Nephron progenitor cell (in vitro differentiated cells): ENCODE measurements at places on chromosomes 2 and 18.
A peak's percentile ranks its signal among the peaks of the same experiment; 100 is the strongest.

DNA sequence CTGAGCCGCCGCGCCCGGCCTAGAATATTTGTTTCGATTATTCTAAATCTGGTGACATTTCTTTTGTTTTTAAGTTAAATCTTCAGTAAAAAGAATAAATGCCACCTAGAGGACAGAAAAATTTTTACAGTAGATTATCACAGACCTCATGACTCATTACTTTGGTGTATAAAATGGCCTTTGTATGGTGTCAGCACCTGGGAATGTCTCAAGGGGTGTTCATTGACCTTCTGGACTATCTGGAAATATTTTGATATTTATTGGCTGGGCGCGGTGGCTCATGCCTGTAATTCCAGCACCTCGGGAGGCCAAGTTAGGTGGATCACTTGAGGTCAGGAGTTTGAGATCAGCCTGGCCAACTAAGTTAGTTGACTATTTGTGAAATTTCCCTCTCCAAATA lies 30.3 kb upstream of the SLC30A6 start:
- peaks cover 51% of the 10 kb centered on the region for H3K36me3 ChIP-seq
- no peak for DNase-seq
- no peaks in the 10 kb centered on the region for H3K27me3 ChIP-seq

GRCh38 chr2:204657024-204657423 lies 111.7 kb downstream of the PARD3B start:
- peaks cover 4% of the 10 kb centered on the region for H3K36me3 ChIP-seq
- H3K27ac ChIP-seq, result no peak overlapping the region
- no peak overlapping the region for H3K4me3 ChIP-seq

GRCh38 chr2:111139637-111140317 lies 19.1 kb downstream of the BCL2L11 start:
- H3K36me3 ChIP-seq, result peaks cover 75% of the 10 kb centered on the region
- H3K4me3 ChIP-seq, result no peak overlapping the region
- no peaks in the 10 kb centered on the region for H3K27me3 ChIP-seq
- no peak for DNase-seq

DNA sequence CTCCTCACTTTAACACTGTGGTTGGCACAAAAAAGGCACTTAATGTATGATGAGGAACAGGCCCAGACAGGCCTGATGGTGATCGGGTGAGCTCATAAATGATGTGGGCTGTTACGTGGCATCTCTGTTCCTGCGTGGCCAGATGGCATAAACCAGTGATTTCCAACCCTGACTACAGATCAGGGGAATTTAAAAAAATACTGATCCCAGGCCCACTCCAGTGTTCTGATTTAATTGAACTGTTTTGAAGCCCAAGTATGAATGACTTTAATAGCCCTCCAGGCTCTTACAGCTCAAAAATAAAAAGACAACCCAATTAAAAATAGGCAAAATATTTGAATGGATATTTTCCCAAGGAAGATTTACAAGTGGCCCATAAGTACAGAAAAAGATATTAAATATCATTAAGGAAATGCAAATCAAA lies 48.2 kb downstream of the LIPG start:
- no peak overlapping the region for H3K4me3 ChIP-seq
- no peak for DNase-seq
- peaks cover 54% of the 10 kb centered on the region for H3K4me1 ChIP-seq

DNA sequence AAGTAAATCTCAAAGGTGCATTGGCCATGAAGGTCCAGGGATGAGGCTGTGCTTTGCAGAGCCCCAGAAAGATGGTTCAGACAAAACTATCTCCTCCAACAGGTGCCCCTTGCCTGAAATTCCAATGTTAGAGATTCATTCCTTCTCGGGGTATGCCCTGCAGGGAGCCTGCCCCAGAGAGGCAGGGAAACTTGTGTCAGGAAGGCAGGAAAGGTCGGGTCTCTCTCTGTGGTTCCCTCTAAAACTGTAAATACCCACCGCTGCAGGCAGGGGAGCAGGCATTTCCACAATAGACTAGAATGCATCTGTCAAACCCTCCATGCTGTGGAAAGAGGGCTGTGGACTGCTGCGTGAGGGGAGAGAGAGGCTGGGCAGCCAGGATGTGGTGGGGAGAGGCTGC lies 207.8 kb upstream of the SMAD2 start:
- DNase-seq, result no peak
- H3K4me1 ChIP-seq, result peaks cover 70% of the 10 kb centered on the region
- H3K27me3 ChIP-seq, result peaks cover 84% of the 10 kb centered on the region
- H3K4me3 ChIP-seq, result peak overlapping the region; percentile 84
- H3K27ac ChIP-seq, result no peak overlapping the region

DNA sequence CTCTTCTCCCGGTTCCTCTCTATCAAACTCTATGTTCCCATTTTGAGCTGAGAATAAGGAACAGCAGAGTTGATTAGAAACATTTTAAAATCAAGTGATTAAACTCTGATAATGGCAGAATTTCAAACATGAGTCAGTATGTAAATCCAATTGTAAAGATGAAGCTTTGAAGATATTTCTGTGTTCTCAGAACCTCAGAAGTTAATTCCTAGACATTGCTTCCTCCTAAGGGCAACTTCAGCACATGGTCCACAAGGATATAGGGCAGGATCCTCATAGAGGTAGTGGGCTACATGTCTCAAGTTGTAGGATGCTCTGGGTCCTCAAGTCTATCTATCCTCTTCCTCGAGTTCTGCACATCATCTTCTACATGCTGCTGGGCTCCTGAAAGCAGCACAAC lies 46.3 kb downstream of the QPCT start:
- H3K27me3 ChIP-seq, result peaks cover 3% of the 10 kb centered on the region
- no peak overlapping the region for H3K4me3 ChIP-seq
- peak overlapping the region; percentile 82 for H3K27ac ChIP-seq

- H3K4me1 ChIP-seq, result peaks cover 53% of the 10 kb centered on the region
- no peak overlapping the region for H3K4me3 ChIP-seq
- H3K27me3 ChIP-seq, result peaks cover 2% of the 10 kb centered on the region
- DNase-seq, result peak; percentile 77
- no peak overlapping the region for H3K27ac ChIP-seq
Measured at GRCh38 chr2:15588329-15588919, 3.2 kb upstream of the DDX1 start.

DNA sequence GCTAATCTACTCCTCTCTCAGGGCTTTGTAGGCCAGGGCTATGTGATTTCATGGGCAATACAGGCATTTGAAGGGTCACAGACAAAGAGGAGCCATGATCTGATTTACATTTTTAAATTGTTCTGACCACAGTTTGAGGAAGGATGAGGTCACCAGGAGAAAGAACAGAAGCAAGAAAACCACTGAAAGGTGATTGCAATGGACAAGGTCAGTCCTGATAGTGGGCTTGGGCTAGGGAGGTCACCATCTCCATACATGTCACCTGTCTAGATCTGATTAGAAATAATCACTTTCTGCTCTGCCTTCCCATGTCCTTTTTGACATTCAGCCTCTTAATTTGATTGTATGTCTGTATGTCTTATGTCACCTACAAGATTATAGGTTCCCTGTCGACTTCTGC lies 248.9 kb upstream of the CWC22 start:
- no peak for DNase-seq
- no peak overlapping the region for H3K27ac ChIP-seq
- H3K36me3 ChIP-seq, result no peaks in the 10 kb centered on the region
- H3K4me1 ChIP-seq, result no peaks in the 10 kb centered on the region
- no peaks in the 10 kb centered on the region for H3K27me3 ChIP-seq

DNA sequence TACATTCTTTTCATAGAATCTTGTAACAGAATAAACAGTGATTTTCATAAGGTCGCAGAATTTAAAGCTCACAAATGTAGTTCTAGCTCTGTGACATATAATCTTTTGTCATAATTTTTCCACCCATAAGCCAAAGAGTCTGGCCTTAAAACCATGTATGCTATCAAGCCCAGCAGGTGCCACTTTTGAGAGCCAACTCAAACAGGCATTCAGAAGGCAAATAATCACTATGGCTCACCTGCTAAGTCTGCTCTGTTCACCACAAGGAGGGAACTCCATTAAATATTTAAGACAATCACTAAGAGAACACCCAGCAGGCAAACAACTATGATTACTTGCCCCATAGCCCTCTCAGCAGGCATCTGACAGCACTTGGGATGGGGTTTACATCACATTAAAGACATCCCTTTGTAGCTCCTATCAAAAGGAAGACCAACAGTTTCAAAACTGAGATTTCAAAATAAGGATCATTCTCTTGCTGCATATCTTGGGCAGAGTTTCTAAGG lies 241.6 kb downstream of the PDE11A start:
- H3K27ac ChIP-seq, result no peak overlapping the region
- no peaks in the 10 kb centered on the region for H3K4me1 ChIP-seq
- peaks cover 3% of the 10 kb centered on the region for H3K27me3 ChIP-seq
- no peak overlapping the region for H3K4me3 ChIP-seq
- peaks cover 3% of the 10 kb centered on the region for H3K36me3 ChIP-seq

GRCh38 chr18:74316257-74317170 lies 875 bp downstream of the C18orf63 start:
- no peaks in the 10 kb centered on the region for H3K4me1 ChIP-seq
- no peak for DNase-seq
- H3K27ac ChIP-seq, result no peak overlapping the region
- no peak overlapping the region for H3K4me3 ChIP-seq

DNA sequence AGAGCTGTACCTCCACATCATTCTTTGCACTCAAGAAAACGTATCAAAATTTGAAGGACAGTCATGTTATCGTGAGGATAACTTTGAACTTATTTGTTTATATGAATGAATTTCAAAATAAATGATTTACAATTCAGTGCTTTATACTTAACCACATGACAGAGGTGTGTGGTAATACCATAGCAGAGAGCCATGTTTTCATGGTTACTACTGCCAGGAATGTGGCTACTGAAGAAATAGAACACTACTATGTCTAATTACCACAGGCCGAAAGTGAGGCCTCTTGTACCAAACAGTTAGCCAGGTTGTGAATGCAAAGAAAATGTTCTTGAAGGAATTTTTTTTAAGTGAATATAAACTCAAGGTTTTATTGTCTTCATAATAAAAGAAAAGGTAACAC lies 49.2 kb downstream of the AAK1 start:
- peak overlapping the region; percentile 84 for H3K27ac ChIP-seq
- H3K27me3 ChIP-seq, result no peaks in the 10 kb centered on the region
- H3K4me1 ChIP-seq, result no peaks in the 10 kb centered on the region
- no peaks in the 10 kb centered on the region for H3K36me3 ChIP-seq

DNA sequence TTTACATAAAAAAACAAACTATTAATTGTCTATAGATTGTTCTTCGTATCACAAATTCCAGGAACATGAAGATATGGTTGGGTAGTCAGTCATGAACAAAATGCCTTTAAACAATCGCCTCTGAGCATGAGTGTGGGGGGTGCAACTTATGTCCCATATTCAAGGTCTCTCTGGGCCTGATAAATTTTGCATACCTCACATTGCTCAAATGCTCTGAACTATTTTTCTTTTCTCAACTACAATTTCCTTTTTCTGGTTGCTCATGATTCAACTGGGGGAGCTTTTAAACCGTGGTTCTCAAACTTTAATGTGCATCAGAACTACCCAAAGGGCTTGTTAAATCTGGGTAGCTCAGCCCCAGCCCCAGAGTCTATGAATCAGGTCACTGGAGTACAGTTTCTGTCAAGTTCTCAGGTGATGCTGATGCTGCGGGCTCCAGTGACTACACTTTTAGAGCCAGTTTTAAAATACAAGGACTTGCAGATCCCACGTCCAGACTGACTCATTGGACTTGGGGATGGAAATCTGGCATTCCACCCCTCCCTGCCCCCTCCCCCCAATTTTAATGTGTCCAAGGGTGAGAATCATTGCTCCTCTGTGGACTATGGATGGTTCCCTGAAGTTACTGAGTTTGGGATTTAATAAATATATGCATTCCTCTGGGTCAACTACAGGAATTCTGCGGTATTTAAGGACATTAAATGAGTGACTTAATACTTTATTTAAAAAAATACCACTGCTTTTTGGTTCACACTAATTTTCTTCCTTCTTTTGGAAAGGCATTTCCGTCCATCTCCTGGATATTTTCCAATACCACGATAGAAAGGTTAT lies 1.5 kb upstream of the GPD2 start:
- DNase-seq, result no peak
- peaks cover 58% of the 10 kb centered on the region for H3K4me1 ChIP-seq
- H3K27me3 ChIP-seq, result no peaks in the 10 kb centered on the region
- peak overlapping the region; percentile 80 for H3K4me3 ChIP-seq
- peak overlapping the region; percentile 71 for H3K27ac ChIP-seq

- DNase-seq, result no peak
- no peak within 1 kb of the TSS for H3K4me3 ChIP-seq
- H3K4me1 ChIP-seq, result no peaks in the 10 kb centered on the region
- no peak within 1 kb of the TSS for H3K27ac ChIP-seq
- peaks cover 8% of the 10 kb centered on the region for H3K27me3 ChIP-seq
Measured at GRCh38 chr2:237798236-237799059, at the start of gene RBM44. RBM44 (plus strand) TSS chr2:237798779; CDS start chr2:237813610, 14,831 bp downstream.

DNA sequence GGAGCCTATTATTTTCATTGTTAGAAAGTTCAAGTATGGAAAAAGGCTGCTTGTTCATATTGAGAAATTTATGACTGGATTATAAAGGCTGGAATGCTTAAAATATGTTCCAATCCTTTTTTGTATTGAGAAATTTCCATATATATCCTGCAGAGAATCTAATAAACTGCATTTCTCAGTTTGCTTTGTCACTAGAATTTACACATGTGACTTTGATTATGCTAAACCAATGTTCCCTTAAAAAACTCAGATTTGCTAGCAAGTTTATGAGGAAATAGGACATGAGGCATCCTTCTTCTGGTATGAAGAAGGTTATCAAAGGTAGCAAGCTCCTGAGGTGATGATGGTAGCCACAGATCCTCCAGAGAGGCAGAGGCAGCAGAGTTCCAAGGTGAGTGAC lies 29.2 kb upstream of the DSEL start:
- H3K4me3 ChIP-seq, result no peak overlapping the region
- DNase-seq, result no peak
- H3K27ac ChIP-seq, result no peak overlapping the region
- H3K36me3 ChIP-seq, result no peaks in the 10 kb centered on the region

- DNase-seq, result peak; percentile 50
- H3K27me3 ChIP-seq, result peaks cover 6% of the 10 kb centered on the region
- peak overlapping the region; percentile 78 for H3K27ac ChIP-seq
- H3K4me3 ChIP-seq, result peak overlapping the region; percentile 34
Measured at GRCh38 chr2:127094509-127095366, 12.2 kb downstream of the BIN1 start.

- H3K4me1 ChIP-seq, result peaks cover 39% of the 10 kb centered on the region
- peak overlapping the region; percentile 97 for H3K4me3 ChIP-seq
- H3K27me3 ChIP-seq, result no peaks in the 10 kb centered on the region
- DNase-seq, result no peak
- H3K27ac ChIP-seq, result peak overlapping the region; percentile 99
- peaks cover 7% of the 10 kb centered on the region for H3K36me3 ChIP-seq
Measured at GRCh38 chr2:208265371-208265800, 669 bp upstream of the PIKFYVE start.

- no peak overlapping the region for H3K4me3 ChIP-seq
- H3K4me1 ChIP-seq, result peaks cover 5% of the 10 kb centered on the region
- peaks cover 8% of the 10 kb centered on the region for H3K36me3 ChIP-seq
Measured at GRCh38 chr2:241935314-241935713, 65.8 kb downstream of the RTP5 start.

- H3K36me3 ChIP-seq, result peaks cover 12% of the 10 kb centered on the region
- H3K27ac ChIP-seq, result peak overlapping the region; percentile 83
- peaks cover 4% of the 10 kb centered on the region for H3K27me3 ChIP-seq
- no peak for DNase-seq
- H3K4me3 ChIP-seq, result no peak overlapping the region
- peaks cover 62% of the 10 kb centered on the region for H3K4me1 ChIP-seq
Measured at GRCh38 chr2:20603791-20604190, 47.1 kb downstream of the HS1BP3 start.
